ENCODE measurements at places on chromosomes 12 and 14.

DNA sequence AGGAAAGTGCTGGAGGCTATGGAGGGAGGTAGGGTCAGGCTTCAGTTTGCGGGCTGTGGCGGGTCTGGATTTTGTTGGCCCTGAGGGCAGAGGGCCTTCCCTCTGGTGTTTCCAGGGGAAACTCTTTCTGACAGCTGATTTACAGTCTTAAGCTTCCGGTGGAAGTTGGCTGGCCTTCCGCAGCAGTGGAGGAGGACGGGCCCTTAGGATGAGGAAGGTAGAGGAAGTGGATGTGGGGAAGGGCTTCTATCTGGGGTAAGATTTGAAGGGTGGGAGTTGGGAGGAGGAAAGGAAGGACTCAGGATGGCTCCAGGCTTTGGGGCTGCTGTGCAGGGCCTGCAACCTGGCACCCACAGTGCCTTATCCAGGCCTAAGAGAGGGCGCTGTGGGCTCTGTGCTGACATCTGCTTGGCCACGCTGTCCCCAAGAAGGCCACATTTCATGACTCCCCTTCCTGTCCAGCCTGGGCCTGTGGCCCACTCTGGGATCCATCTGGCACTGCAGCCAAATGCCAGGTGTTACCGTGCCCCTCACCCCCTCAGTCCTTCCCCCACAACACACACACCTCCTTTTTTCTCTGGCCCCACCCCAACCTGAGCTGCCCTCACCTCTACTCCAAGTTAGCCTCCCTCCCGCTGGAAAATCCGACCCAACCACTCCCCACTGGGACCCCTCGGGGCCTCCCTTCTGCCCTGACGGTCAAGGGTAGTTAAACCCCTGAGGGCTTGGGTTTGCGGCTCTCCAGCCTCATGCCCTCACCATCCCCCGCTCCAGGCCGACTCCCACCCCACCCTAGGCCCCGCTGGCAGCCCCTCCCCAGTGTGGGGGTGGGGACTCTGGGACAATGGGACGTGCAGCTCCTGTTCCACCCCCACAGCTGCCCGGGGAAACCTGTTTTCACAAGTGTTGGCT, 7.7 kb upstream of the PPP1R13B start:
- DNase-seq, result no peak

DNA sequence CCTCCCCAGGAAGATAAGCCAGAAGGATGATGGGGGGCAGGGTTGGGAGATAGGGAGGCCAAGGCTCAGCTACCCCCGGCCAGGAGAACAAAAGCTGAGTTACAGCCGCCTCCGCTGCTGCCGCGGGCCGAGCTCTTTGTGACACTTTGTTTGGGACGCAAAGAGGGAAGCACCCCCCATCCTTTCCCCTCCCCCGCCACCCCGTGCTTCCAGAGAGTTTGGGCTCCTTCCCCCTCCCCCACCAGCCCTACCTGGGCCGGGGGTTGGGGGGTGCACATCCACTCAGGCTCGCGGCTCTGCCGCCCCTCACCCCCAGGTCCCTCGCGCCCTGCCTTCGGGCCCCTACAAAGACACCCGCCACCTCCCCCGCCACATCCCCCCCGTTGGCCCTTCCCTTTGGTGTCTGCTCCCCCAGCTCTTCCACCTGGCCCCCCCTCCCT, 799 bp downstream of the ZNF219 start:
- DNase-seq, result no peak

DNA sequence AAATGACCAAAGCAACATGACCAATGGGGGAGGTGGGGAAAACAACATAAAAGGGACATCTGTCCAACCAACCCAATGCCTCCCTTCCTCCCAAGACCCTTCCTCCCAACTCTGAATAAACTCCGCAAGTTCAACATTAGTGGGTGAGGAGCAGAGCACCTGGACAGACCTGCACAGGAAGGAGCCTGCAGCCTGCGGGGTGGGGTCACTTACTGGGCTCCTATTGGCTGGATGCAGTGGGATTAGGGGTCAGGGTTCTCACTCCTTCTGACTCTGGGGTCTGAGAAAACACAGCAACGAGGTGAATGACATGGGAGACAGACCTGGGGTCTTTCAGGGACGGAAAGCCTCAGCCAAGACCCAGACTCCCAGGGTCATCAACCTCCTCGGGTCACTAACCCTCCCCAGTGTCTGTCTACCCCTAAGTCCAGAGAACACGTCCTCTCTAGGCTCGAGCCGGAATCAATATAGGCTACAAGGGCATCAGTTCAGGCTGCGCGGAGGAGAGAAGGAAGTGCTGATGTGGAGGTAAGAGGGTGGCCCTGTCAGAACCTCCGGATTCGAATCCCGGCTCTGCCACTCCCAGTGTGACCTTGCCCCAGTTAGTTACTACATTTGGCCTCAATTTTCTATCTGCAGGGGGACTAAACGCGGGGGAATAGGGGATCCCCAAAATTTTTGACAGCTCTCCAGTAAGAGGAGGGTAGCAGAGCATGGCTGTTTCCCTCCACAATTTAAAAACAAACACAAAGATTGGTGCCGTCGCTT, 860 bp downstream of the NDRG2 start:
- no peak for DNase-seq

DNA sequence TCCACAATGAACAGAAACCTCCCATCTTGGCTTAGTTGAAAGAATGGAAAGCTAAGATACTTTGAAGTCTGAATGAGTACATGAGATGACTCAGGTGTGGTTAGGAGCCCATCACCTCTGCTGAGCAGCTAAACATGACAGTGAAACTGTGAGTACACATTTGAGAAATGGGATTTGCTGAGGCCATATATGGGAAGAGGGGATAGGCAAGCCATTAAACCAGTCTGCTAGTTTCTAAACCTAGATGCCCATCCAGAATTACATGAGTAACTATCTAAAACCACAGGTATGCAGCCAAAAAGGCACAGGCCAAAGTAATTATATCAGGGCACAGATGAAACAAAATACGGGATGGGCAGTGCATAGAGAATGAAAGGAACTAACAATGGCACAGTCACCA, 41.2 kb downstream of the NKX2-1 start:
- DNase-seq, result no peak

DNA sequence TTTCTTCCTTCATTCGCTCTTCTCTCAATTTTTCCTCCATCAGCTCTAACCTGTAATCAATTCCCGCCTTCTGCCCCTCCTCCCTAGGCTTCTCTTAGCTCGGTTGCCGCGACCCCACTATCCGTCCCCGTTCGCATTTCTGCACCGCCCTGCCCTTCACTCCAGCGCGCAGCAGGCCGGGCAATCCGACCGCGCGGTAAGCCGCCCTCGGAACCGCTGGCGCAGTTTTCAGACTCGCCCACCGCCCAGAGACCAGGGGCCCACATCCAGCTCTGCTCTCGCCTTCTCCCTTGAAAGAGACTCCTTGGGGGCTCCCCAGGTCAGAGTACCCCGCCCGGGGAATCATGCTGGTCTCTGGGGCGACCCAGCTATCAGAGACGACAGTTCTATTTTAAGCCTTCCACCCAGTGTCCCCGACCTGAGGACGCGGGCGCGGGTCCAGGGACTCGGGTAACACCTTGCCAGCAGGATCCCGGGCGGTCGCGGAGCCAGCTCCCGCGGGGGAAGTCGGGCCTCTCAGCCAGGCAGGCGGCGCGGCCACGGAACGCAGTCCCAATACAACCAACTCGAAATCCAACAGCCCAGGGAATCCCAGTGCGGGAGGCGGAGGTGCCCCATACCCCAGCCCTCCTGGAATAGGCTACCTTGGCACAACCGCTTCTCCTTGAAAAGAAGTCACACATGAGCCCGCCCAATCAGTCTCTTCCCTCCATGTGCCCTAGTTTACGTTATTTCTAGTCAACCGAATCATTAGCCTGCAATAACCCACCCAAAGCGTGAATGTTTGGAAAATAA, 5.7 kb upstream of the SLC38A4 start:
- DNase-seq, result no peak

- no peak for DNase-seq
These were observed 147.9 kb upstream of the MYL2 start for GRCh38 chr12:111068290-111068689.
